ENCODE measurements at places on chromosomes 16 and 17.

DNA sequence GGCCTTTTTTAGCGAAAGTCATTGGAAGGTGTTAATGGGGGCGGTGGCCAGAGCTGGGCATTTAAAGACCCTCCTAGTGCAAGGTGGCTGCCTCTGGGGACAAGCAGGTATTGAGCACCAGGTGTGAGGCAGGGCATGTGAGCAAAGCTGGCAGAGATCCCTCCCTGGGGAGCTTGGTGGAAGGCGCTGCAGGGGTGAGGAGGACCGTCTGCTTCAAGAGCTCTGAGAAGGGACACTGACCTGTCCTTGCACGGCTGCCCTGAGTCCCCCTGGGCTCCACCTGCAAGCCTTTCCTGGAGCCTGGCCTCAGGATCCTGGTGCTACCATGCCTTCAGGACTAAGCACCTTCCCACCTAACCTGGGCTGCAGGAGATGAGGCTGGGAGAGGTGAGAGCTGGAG lies 127.0 kb upstream of the CIBAR2 start:
- no peaks in the 10 kb centered on the region for H3K27me3 ChIP-seq
- H3K36me3 ChIP-seq: no peaks in the 10 kb centered on the region
- H3K27ac ChIP-seq: no peak overlapping the region
- no peak for DNase-seq
- peaks cover 48% of the 10 kb centered on the region for H3K4me1 ChIP-seq
- H3K4me3 ChIP-seq: no peak overlapping the region

GRCh38 chr16:25110387-25110947 lies 1.1 kb upstream of the LCMT1 start:
- H3K36me3 ChIP-seq: no peaks in the 10 kb centered on the region
- H3K27ac ChIP-seq: peak overlapping the region; percentile 30
- H3K4me1 ChIP-seq: peaks cover 65% of the 10 kb centered on the region
- no peak for DNase-seq
- no peaks in the 10 kb centered on the region for H3K27me3 ChIP-seq

DNA sequence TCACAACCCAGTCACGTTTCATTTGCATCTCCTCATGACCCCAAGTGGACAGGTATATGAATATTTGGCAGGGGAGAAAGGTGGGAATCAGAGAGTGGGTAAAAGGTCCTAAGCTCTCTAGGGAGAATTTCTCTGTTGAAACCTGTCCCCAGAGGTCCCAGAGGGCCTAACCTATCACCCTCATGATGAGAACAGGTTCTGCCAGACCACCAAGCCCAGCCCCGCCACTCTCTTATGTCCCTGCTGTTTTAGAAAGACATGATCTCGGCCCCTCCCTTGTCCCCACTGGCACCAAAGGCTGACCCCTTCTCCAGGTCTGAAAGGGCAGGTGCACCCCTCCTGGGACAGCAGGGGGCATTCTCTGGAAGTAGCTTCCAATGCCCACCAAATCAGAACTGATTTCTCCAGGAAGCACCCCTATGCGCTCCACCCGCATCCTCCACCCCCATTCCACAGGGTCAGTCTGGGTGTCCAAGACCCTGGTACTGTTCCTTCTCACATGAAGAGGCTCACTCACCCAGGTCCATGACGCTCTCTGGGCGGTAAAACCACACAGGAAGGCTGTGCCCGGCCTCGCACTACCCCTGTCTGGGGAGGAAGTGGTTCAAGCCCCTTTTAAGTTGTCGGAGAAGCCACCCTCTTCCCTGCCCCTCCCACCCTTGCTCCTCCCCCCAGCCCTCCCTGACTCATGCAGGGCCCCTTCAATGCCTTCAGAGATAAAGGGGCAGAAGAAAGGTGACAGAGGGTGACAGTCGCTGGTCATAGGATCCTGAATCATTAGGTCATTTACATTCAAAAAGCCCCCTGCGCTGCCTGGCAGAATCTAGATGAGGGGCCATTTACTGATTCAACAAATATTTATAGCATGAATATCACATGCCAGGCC lies at the start of gene CCR7:
TSS of gene CCR7 (minus strand) at position 590 of the 886 bp plus-strand sequence. CDS start at position 527, 63 bp downstream.
- peaks cover 8% of the 10 kb centered on the region for H3K4me1 ChIP-seq
- H3K36me3 ChIP-seq: no peaks in the 10 kb centered on the region
- no peak for DNase-seq
- H3K27ac ChIP-seq: no peak within 1 kb of the TSS
- no peaks in the 10 kb centered on the region for H3K27me3 ChIP-seq

DNA sequence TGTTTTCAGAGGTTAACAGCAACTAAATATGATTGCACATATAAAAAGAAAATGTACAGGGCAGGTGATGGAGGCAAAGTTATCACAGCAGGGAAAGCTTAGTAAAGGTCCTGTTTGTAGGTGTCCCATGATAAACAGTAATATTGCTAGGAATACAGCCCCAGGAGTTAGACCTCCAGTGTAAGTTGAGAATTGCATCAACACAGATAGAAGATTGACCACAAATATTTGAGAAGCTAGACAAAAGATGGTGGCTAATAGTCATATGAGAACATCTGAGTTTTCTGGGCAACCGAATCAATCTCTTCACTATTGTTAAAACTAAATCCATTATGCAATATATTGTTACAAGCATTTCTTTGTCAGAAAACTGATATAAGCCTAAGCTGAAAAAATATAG lies 152.6 kb downstream of the CDH11 start:
- H3K36me3 ChIP-seq: no peaks in the 10 kb centered on the region
- H3K27ac ChIP-seq: no peak overlapping the region
- no peak overlapping the region for H3K4me3 ChIP-seq

GRCh38 chr17:8841844-8842243 lies 25.6 kb downstream of the PIK3R6 start:
- no peaks in the 10 kb centered on the region for H3K36me3 ChIP-seq
- no peak overlapping the region for H3K4me3 ChIP-seq
- H3K27me3 ChIP-seq: no peaks in the 10 kb centered on the region
- no peak for DNase-seq

DNA sequence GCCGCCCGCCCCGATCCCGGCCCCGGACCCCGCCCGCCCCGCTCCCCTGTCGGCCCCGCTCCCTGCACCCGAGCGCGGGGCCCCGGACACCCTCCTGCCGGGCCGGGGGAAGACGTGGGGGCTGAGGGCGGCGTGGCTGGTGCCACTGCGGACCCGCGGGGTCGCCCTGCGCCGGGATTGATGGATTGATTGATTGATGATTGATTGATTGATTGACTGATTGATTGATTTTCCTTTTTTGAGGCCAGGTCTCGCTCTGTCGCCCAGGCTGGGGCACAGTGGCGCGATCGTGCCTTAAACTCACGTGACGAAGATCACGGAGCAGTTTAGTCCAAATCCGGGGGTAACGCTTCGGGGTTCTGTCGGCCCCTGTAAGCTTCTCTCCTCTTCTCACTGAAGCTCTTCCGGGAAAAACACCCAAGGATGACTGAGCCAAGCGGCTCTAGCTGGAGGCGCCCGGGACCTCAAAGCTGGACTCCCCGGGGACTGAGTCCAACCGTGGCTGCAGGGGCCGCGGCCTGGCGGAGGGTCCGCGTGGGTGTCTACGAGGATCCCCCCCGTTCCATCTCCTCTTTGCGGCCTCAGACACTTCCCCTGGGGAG lies 40.2 kb upstream of the BHLHA9 start:
- peaks cover 10% of the 10 kb centered on the region for H3K4me1 ChIP-seq
- peaks cover 16% of the 10 kb centered on the region for H3K27me3 ChIP-seq
- peak overlapping the region; percentile 74 for H3K27ac ChIP-seq
- no peak for DNase-seq
- no peaks in the 10 kb centered on the region for H3K36me3 ChIP-seq

- H3K27ac ChIP-seq: peak overlapping the region; percentile 62
- DNase-seq: no peak
- peaks cover 10% of the 10 kb centered on the region for H3K36me3 ChIP-seq
- peak overlapping the region; percentile 57 for H3K4me3 ChIP-seq
- H3K27me3 ChIP-seq: no peaks in the 10 kb centered on the region
These were observed 558 bp downstream of the HSD3B7 start for GRCh38 chr16:30985401-30986128.

All from esophagus squamous epithelium (tissue), 5 donors.